ENCODE measurements at places on chromosomes 6 and 20.

GRCh38 chr6:106083618-106084017, 2.5 kb upstream of the PRDM1 start:
- DNase-seq, result no peak

- DNase-seq, result no peak
Measured at GRCh38 chr6:124577734-124578281, 384.4 kb upstream of the RNF217 start.

GRCh38 chr6:35417979-35418661, 34.0 kb upstream of the FANCE start:
- no peak for DNase-seq

- DNase-seq, result no peak
Measured at GRCh38 chr20:47143657-47144056, 212.8 kb downstream of the ZMYND8 start.

DNA sequence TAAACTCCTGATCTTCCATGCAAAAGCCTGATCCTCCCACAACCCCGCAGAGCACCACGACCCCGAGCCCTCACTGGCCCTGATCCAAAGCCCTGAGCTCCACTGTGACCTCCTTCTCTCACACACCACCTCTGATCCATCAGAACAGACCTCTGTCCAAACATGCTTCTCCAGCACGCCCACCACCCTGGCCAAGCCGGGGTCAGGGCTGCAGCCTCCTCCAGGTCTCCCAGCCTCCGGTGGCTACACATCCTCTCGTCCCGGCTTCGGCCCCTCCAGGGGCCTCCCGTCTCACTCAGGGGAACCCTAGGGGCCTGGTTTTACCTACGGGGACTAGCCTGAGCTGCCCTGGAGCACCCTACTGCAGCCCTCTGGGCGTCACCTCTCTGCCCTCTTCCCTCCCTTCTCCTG, 49.1 kb downstream of the FOXF2 start:
- no peak for DNase-seq

- no peak for DNase-seq
Measured at GRCh38 chr6:83928286-83928685, 68.8 kb downstream of the CYB5R4 start.

GRCh38 chr6:54516321-54516720, 208.1 kb downstream of the TINAG start:
- DNase-seq, result no peak
